Keratinocyte (primary cell): ENCODE measurements at places on chromosomes 13 and 19. TPM values are rescaled to one million over a fixed set of nuclear protein-coding genes. Genes with fewer than 3 reads are reported as not detected.

IGFL2 gene
- 2.9 to 16.2 TPM (median 7.1 TPM) in 3 replicates for polyA plus RNA-seq

ZNF470 gene
- polyA plus RNA-seq: 1.7 to 3.2 TPM (median 2.7 TPM) in 3 replicates

LILRB5 gene
- not detected in 3 replicates for polyA plus RNA-seq

ZNF763 gene
- polyA plus RNA-seq: 1.2 to 2.3 TPM (median 1.3 TPM) in 3 replicates

KIR3DL1 gene
- polyA plus RNA-seq: not detected in 3 replicates

ZNF723 gene
- not detected in 3 replicates for polyA plus RNA-seq

ELOF1 gene
- 45.3 to 96.1 TPM (median 47.5 TPM) in 3 replicates for polyA plus RNA-seq

RB1 gene
- 13.9 to 22.4 TPM (median 15.5 TPM) in 3 replicates for polyA plus RNA-seq

GRCh38 chr19:27753622-27754021 lies 1459.3 kb downstream of the UQCRFS1 start:
- no peak for DNase-seq

DNA sequence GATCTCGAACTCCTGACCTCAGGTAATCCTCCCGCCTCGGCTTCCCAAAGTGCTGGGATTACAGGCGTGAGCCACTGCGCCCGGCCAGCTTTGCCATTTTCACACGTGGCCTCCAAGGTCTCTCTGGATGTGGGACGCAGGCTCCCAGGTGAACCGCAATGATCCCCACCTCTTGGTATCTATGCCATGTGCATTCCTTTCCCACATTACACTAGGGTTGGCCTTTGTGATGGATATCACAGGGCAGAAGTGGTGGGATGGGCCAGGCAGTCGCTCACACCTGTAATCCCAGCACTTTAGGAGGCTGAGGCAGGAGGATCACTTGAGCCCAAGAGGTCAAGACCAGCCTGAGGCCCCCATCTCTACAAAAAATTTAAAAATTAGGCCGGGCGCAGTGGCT lies 22.4 kb downstream of the FGF21 start:
- no peak for DNase-seq

GRCh38 chr13:106561551-106562170 lies 6.3 kb downstream of the ARGLU1 start:
- DNase-seq: no peak

- DNase-seq: peak; percentile 89
Observed at GRCh38 chr13:33859691-33860303, 41.8 kb downstream of the RFC3 start.

- no peak for DNase-seq
Observed at GRCh38 chr19:1017115-1017905, 3.6 kb downstream of the TMEM259 start.

GRCh38 chr13:44058624-44059215 lies 179.0 kb downstream of the LACC1 start:
- no peak for DNase-seq

GRCh38 chr19:36054733-36055686 lies at the start of gene WDR62:
WDR62 (plus strand) TSS chr19:36054897; CDS start chr19:36054972, 75 bp downstream.
- no peak for DNase-seq

DNA sequence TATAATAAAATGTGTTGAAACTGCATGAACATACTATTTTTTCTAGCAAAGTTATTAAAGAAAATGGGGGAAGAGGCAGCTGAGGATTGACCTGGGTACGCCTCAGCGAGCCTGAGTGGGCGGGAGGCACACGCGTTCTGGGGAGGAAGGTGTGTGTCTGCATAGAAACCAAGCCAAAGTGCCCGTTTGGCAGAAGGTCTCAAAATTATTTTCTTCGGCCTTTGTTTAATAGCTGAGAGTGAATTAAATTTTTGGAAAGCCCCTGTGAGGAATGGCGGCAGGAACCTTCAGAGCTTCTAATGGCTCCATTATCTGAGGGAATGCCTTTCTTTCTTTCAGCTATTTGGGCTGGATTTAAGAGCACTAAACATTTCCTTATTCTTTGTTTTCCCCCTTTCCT lies 5.2 kb downstream of the ZIC2 start:
- DNase-seq: no peak

DNA sequence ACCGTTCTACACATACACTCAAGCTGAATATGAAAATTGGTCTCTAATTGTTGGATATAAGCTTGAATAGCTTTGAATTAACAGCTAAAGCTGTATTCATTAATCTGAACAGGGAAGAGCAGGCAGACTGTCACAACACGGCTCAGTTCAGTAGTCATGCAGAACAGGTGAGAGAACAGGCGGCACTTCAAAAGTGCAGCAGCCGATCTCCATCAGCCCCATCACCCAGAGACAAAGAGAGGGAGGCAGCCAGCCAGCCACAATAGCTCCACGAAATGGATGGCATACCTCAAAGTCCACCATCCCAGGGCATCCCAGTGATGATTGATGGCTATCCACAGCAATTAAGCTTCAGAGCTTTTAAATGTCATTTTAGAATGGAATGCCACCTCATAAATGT lies 419.2 kb downstream of the OLFM4 start:
- no peak for DNase-seq

- DNase-seq: no peak
Observed at GRCh38 chr19:934865-935479, 9.1 kb downstream of the ARID3A start.

DNA sequence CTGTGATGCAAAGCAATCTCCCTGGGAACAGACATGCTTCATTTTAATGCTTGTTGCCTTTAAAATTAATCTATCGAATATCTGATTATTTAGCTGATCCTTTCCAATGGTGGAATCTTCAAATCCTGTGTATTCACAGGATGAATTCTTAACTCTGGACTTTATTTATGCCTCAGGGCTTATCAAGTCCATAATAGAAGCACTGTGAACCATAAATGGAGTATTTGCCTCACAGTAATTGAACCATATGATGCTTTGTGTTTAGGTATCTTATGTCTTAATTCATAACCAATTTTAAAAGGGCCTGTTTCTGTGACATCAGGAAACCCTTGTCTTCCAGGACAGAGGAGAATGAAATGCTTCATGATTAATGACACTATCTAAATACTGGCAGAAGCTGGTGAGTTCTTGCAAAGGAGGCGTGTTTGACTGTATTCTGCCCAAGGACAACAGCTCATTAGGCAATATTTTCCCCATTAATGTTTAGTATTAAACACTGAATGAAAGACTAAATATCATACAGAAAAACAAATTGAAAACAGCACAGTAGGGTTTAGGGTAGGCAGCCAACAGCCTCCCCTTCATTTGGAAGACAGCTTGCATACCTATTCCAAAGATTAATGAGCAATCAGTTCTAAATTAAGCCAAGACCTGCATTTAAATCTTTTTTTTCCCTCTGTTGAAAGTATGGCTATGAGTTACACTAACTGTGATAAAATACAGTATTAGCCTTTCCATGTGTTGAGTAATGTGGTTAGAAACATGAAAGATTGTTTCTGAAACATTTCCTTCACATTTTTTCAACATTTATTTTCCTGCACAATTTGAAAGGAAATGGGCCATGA lies 709.4 kb downstream of the PCDH9 start:
- DNase-seq: no peak
